ENCODE measurements at places on chromosomes 13 and 19. TPM values are rescaled to one million over a fixed set of nuclear protein-coding genes. Genes with fewer than 3 reads are reported as not detected.
A peak's percentile ranks its signal among the peaks of the same experiment; 100 is the strongest.

Gene ZNF575
- 1.5 TPM for total RNA-seq

Gene RASA3
- total RNA-seq = 4.5 TPM

GRCh38 chr13:67017276-67017675 lies 212.9 kb downstream of the PCDH9 start:
- no peak for DNase-seq

DNA sequence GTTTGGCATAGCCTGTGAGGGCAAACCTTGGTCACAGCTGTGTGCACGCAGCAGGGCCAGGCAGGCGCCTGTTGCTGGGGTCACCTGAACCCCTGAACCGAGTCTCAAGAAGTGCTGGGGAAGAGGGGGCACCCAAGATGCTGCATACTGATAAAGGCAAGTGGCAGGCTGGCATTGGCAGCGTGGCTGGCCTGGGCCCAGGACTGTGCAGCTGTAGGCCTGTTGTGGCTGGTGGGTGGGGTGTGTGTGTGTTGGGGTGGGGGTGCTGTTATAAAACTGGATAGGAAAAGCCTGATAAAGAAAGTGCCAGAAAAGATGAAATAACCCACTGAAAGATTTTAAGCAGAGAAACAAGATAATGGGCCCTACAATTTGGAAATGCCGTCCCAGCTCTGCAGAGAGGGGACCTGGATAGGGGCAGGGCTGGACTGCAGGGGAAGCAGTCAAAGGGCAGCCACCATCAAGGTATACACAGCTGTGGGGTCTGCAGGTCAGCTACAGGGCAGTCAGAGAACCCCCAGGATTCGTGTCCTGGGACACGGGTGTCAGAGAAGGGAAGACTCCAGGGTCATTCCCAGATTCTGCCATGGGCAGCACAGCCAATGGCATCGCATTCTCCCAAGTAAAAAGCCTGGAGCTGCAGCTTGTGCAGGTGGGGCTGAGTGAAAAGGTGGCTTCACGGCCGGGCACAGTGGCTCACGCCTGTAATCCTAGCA lies 33.2 kb downstream of the CILP2 start:
- DNase-seq = no peak

DNA sequence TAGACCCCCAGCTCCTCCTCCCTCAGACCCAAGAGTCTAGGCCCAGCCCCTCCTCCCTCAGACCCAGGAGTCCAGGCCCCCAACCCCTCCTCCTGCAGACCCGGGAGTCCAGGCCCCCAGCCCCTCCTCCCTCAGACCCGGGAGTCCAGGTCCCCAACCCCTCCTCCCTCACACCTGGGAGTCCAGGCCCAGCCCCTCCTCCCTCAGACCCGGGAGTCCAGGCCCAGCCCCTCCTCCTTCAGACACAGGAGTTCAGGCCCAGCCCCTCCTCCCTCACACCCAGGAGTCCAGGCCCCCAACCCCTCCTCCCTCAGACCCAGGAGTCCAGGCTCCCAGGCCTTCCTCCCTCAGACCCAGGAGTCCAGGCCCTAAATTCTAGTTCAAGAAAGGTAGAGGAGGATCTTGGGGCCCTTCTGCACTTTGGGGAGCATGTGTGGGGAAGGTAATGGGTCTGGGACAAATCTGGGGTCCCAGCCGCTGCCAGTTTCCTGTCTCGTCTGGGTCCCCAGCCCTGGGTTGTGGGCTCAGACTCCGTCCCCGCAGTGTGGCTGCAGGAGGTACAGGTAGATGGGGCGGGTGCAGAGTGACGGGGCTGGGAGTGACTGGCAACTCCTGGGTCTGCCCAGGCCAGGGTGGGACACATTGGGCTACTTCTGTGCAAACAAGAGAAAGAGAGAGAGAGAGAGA lies 3.2 kb upstream of the TMEM190 start:
- no peak for DNase-seq

DNA sequence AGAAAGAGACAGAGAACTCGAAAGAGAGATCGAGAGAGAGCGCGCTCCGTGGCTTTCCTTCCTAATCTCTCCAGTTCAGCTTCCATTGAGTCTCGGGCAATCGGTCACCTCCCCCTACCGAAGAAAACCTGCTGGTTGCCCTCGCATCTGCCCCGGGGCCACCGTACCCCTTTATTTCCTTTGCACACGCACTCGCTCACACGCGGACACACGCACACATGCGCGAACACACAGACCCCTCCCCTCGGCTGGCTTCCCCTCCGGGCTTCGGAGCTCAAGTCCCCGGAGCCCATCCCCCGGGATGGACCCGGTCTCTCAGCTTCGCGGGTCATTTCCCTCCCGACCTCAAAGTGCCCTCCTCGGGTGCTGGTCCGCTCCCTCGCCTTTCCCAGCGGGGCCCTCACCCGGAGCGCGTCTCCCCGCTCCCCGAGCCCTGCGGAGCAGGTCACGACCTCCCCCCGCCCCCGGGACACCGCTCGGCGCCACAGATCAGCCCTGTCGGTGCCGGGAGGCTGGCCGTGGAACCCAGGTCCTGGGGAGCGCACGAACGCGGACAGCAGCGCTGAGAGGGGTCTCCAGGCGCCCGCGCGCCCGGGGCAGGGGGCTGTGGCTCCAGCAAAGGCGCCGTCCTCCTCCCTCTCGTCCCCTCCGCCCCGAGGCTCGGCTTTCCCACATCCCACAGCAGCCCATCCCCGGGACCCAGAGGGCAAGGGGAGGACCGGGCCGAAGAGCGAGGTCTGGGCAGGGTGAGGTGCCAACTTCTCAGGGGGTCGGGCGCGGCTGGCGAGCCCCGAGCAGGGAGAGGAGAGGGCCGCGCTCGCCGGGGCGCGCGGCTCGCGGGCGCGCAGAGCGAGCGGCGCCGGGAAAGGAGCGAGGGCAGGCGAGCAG lies 1.8 kb downstream of the DACH1 start:
- peak; percentile 46 for DNase-seq

Gene ARHGAP33
- 3.6 TPM for total RNA-seq

GRCh38 chr19:53311044-53311443 lies 22.5 kb upstream of the ZNF845 start:
- DNase-seq = no peak

Gene IGLON5
- 0.86 TPM for total RNA-seq

- no peak for DNase-seq
Measured at GRCh38 chr19:1082928-1083816, 12.0 kb downstream of the POLR2E start.

DNA sequence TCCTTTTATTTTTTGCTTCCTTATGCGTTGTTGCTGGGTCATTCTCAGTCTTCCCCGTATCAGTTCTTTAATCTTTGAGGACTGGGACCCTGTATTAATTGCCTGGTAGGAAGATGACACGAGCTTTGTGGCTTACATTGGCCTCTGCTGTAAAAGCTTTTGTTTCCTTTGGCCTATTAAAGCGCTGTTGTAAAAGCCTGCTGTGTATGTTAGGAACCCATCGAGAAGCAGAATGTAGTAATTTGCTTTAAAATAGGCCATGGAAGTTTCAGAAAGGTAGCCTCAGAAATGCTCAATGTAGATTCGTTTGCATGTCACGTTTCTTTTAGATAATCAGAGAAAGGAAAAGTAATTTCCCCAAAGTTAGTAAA lies 257.5 kb upstream of the STARD13 start:
- DNase-seq = no peak

GRCh38 chr13:52597676-52598075 lies 44.6 kb upstream of the HNRNPA1L2 start:
- no peak for DNase-seq

Gene COL5A3
- total RNA-seq = 24.3 TPM

Gene KIR2DL4
- total RNA-seq = not detected

DNA sequence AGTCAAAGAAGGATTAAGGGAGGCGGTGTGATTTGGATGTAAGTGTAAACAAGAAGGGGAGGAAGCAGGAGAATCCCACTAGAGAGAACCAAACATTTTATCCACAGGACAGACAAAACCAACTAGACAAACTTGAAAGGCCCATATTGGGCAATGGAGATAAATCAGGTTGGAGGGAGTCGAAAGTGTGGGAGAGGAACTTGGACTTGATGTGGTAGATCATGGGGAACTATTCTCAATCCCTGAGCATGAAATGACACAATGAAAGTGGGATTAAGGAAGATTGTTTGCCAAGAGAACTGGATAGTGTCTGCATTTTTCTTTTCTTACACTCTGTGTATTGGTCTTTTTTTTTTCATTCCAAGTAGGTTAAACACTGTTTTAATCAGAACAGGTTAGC lies 17.9 kb downstream of the GPR183 start:
- DNase-seq = no peak

Gene NKPD1
- not detected for total RNA-seq

DNA sequence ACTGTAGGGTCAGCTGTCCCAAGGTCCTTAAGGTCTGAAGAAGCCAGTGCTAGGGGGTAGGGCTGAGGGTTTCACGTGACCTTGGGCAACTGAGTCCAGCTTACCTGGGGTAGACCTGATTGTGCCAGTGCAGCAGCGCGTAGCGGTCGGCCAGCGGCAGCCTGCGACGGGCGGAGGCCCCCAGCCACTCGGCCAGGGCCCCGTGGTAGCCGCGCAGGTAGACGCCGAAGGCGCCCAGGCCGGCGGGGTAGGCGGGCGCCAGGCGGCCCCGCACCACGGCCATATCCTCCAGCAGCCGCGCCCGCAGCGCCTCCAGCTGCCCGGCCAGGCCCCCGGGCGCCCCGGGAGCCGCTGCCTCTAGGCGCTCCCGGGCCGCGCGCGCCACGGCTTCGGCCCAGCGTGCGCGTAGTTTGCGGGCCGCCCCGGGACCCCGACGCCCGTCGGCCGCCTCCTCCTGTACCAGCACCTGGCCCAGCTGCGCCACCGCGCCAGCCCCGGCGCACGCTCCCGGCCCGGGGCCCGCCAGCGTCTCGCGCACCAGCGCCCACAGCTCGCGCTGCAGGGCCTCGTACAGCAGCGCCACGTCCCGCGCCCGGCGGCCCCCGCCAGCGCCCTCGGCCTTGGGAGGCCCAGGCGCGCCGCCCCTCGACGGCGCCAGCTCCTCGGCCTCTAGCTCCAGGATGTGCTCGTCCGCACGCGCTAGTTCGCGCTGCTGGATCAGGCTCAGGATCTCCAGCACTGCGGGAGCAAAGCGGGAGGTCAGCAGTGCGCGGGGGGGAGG lies 10.9 kb downstream of the EXOC3L2 start:
- DNase-seq = no peak

GRCh38 chr13:67100730-67101129 lies 129.4 kb downstream of the PCDH9 start:
- DNase-seq = no peak

Gene NCAN
- total RNA-seq = 0.20 TPM

GRCh38 chr13:98221234-98221633 lies 44.2 kb upstream of the RNF113B start:
- no peak for DNase-seq

GRCh38 chr13:109135018-109135417 lies 505.6 kb downstream of the MYO16 start:
- DNase-seq = no peak

DNA sequence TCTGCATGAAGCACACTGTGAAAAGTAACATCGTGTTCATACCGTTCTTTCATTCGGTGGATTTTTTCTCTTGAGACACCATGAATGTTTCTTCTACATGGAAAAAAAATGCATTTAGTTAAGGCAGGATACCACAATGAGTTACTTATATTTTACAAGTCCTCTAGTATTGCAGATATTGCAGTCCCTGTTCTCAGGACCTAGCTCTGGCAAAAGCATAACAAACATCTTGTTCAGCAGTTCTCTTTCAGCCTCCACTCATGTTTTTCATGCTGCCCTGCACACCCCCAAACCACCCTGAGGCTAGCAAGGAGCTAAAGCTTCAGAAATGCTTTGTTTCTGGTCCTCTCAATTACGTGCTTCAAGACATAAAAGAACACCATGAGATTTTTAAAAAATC lies 24.8 kb downstream of the N4BP2L1 start:
- no peak for DNase-seq

Gene ADAT3
- 4.5 TPM for total RNA-seq

DNA sequence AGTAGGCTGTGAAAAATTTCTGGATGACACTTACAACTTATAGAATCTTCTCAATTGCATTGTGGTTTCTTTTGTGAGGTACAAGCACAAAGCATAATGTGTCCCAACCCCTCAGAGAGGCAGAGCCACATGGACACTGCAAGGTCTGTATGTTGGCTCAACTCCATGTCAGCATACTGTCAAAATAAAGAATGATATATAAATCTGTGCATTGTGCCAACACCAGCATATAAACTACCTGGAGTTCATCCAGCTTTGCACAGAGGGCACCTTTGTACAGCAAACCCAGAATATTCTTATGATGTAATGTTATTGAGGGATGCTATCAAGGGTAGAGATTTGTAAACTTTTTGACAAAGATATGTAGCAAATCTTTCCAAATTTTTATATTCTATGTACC lies 1065.8 kb upstream of the MIR17HG start:
- no peak for DNase-seq

GRCh38 chr13:23609414-23609760 lies 39.2 kb downstream of the TNFRSF19 start:
- no peak for DNase-seq

DNA sequence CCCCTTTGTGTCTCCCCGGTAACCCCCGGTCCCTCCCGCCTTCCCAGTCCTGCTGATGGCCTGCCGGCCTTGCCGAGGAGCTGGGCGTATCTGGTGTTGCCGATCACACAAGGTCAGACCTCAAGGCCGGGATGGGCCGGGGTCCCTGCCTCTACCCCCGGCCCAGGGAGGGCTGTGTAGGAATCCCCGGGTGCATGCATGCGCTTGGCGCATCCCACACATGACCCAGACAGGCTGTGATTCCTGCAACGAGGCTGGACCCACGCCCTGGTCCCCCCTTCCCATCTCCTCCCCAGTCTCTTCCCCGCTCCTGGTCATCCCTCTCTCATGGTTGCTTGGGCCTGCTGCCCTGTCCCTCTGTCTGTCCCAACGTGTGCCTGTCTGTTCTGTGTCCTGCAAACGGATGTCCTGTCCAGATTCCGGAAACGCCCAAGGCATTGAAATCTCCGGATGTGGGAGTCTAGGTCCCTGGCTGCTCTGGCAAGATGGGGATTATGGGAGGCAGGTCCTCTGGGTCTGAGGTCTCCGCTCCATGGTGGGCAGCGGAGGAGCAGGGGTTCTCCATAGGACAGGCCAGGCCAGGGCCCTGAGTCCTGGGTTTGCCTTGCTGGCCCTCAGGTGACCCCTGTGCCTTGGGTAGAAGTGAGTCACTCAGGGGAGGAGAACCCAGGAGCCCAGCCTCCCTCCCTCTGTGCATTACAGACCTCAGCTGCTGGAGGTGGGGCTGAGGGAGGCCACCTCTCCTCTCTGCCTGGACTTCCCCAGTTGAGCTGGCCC lies 1.6 kb downstream of the PKN1 start:
- DNase-seq = no peak

Gene CBLC
- 14.0 TPM for total RNA-seq

DNA sequence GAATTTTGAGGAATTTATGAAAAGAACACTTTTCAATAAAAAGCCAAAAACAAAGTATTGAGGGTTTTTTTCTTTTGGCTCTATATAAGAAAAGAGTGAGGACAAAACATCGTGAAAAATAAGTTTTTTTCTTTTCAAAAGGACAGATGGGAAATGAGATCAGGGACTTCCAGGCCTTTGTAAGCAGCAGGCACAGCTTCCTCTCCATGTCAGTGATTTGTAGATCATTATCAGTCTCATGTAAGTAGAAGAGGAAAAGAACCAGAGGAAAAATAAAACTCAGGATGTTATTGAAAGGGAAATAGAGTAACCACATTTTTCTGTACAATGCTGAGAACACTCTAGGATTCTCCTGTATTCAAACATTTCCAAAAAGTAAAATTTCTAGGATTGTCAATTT lies 29.9 kb downstream of the DOCK9 start:
- no peak for DNase-seq

Gene PGLYRP2
- total RNA-seq = 65.8 TPM

Gene KL
- 0.05 TPM for total RNA-seq

- DNase-seq = no peak
Measured at GRCh38 chr19:29583196-29583999, 22.7 kb upstream of the POP4 start.

- DNase-seq = no peak
Measured at GRCh38 chr19:48230555-48231129, 25.1 kb downstream of the CARD8 start.
